ENCODE measurements at places on chromosomes 3 and 15. TPM values are rescaled to one million over a fixed set of nuclear protein-coding genes. Genes with fewer than 3 reads are reported as not detected.

GRCh38 chr15:94631608-94632007 is 400.2 kb downstream of the MCTP2 start:
- no peak for DNase-seq

GRCh38 chr3:38235466-38235865 is 30.1 kb upstream of the SLC22A13 start:
- DNase-seq = no peak

The C3orf22 gene
- not detected for total RNA-seq

The ARHGEF26 gene
- 1.7 TPM for total RNA-seq

The ELL3 gene
- total RNA-seq = 3.8 TPM

The LSAMP gene
- 16.0 TPM for total RNA-seq

The POPDC2 gene
- 2.1 TPM for total RNA-seq

Data from astrocyte (in vitro differentiated cells and primary cell).